ENCODE measurements at places on chromosomes 11 and 22.
A peak's percentile ranks its signal among the peaks of the same experiment; 100 is the strongest.

- peak; percentile 24 for DNase-seq
These were observed 712 bp upstream of the SLC2A11 start for GRCh38 chr22:23856721-23857605.

- DNase-seq, result no peak
These were observed 14.9 kb upstream of the ADA2 start for GRCh38 chr22:17234144-17234623.

- DNase-seq, result no peak
These were observed 26.6 kb downstream of the HPS5 start for GRCh38 chr11:18295316-18295715.

- DNase-seq, result peak; percentile 72
These were observed 22.1 kb downstream of the FLI1 start for GRCh38 chr11:128715691-128716561.

DNA sequence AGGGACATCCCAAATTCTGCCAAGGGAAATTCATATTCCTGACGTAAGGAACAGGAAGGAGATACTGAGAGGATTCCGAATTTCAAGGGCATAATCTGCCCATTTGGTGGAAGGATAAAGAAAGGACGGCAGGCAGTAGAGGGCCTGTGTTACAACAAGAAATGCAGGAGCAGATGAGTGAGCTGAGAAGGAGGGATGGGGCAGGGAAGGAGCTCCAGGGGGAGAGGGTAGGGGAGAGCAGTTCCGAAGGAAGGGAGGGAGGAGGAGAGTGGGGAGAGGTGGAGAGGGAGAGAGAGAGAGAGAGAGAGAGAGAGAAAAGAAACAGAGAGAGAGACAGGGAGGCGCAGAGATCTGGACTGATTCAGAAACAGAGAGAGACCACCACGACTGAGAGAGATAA, 843 bp downstream of the OPCML start:
- no peak for DNase-seq

DNA sequence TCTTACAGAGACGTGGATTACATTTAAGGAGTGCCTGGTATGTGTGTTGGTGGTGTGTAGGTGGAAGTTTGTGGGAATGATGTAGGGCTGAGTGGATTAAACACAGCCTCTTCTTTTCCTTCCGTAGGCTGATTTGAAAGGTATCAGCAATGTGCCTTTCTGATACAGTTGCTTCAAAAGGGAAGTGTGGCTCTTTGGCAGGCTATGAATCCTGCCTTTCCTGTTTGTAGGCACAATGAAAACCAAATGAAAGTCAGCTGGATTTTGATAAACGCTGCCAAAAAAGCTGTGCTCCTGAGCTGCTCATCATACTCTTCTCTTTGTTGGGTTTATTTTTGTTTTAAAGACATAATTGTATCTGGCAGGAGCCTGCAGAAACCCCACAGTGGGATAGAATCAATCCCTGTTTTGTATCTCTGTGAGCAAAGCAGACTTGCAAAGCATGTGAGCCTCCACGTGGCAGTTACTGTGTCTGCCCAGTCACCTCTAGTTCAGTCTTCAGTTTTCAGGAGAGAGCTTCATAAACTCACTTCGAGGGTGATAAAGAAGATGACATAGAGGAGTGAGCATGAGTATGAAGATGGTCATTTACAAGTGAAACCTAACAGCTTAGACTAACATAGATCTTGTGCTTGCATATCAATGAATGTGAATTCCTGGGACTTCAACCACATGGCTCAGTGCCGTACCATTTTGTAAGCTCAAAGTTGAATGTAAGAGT, 655.7 kb upstream of the KIRREL3 start:
- DNase-seq, result peak; percentile 5

DNA sequence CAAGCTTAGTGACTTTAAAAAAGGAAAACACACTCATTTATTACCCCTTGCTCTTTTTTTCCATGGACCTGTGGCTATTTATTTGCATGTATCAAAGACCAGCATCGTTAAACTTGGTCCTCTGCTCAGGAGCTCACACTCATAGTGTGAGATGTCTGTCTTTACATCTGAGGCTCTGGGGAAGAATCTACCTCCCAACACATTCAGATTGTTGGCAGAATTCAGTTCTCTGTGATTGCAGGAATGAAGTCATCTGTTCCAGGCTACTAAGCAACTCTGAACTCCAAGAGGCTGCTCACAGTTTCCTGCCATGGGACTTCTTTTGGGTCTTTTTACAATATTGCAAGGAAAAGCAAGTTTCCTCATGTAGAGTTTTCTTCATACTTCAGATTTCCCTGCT, 138.8 kb downstream of the LRRC4C start:
- DNase-seq, result no peak

- no peak for DNase-seq
These were observed 2.7 kb downstream of the PPFIBP2 start for GRCh38 chr11:7516475-7516874.

- peak; percentile 49 for DNase-seq
These were observed 303.9 kb downstream of the CASP12 start for GRCh38 chr11:104594228-104594958.

GRCh38 chr22:20437613-20438426, at the start of gene SCARF2:
TSS of gene SCARF2 (minus strand) at chr22:20437825. CDS start at chr22:20437754, 71 bp downstream.
- DNase-seq, result peak; percentile 64

GRCh38 chr11:72692498-72693237, 18.4 kb upstream of the PDE2A start:
- DNase-seq, result no peak

DNA sequence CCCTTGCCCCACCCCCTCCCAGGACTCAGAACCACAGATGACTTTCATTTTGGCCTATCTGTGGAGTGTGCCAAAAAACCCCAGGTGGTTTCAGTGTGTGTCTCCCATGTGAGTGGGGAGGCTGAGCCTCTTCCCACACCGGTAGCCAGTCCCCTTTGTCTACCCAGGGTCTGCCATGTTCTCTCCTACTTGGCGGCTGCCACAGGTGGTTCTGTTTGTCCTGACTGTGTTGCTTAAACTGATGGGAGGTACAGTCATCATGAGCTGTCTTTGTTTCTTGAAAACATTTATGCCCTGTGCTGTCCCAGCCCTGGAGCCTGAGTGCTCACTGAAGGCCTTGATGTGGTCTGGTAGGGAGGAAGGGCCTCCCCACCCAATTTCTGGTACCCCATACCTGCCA, 39.7 kb upstream of the SUSD2 start:
- peak; percentile 9 for DNase-seq

DNA sequence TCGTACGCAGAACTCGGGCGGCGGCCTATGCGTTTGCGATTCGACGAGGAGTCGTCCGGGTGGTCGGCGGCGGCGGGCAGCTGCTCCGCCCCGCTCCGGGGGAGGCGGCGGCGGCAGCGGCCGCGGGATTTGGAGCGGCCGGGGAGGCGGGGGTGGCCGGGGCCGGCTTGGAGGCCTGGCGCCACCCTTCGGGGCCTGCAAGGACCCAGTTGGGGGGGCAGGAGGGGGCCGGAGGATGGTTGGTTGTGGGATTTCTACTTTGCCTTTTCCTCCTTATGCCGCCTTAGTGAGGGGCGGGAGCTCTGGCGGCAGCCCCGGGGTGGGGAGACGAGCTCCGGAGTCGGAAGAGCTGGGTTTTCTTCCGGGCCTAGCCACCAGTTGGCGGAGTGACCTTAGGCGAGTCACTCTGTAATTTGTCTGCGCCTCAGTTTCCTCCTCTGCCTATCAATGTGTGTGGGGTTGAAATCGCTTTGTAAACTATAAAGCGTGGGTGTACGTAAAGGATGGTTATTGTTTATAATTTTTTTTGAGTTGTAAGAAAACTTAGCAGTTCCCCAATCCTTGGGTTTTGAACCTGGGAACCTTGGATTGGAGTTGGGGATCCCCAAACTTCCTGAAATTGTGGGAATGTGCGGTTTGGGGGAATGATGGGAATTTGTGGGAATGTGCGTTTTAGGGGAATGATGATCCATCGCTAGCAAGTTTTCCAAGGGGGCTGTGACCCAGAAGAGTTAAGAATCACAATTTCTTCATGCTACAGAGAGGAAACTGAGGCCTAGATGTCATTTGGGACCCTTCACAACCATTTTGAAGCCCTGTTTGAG, 679 bp downstream of the TUG1 start:
- DNase-seq, result peak; percentile 44

DNA sequence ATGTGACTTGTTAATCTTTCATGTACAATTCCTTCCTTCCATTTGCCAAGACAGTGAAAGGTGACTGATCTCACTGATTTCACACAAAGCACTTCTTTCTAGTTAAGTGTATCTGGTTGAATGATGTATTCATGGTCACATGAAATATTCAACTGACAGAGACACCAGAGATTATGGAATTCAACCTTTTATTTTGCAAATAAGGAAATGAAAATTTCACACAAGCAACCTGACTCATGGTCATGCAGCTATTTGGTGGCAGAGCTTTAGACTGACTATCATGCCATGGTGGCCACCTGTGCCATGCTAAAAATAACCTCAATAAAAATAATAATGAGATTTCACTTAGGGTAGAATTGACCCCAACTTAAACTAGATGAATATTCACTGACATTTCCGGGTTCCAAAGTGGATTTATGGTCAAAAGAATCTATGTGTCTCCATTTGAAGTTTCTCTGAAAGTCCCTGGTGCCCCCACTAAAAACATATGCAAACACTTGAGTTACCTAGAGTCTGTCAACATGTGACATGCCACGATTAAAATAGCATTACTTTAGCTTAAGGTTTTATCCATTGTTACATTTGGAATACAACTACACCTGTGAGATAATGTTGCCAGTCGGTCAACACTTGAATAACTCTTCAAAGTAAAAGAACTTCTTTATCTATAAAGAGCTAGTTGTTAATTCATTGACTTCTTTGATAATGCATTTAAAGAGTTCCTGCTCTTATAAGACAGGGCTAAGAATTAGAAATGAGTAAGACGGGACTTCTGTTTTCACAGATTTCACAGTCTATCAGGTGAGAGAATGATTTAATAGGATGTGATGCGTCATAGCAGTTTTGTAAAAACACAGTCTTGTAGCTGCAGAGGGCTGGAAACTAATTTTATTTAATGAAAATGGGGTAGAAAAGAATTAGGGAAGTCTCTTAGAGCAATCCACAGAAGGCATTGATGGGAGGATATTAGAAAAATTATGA, 94.6 kb upstream of the OR9G4 start:
- no peak for DNase-seq
